Right renal cortex interstitium (tissue), 3 donors: ENCODE measurements at places on chromosomes 6 and 20. TPM values are rescaled to one million over a fixed set of nuclear protein-coding genes. Genes with fewer than 3 reads are reported as not detected.

Gene CST2
- polyA plus RNA-seq, result not detected

GRCh38 chr20:16966276-16966880, 218.2 kb downstream of the OTOR start:
- no peak for DNase-seq

Gene KCNK15
- polyA plus RNA-seq, result 0.06 TPM

DNA sequence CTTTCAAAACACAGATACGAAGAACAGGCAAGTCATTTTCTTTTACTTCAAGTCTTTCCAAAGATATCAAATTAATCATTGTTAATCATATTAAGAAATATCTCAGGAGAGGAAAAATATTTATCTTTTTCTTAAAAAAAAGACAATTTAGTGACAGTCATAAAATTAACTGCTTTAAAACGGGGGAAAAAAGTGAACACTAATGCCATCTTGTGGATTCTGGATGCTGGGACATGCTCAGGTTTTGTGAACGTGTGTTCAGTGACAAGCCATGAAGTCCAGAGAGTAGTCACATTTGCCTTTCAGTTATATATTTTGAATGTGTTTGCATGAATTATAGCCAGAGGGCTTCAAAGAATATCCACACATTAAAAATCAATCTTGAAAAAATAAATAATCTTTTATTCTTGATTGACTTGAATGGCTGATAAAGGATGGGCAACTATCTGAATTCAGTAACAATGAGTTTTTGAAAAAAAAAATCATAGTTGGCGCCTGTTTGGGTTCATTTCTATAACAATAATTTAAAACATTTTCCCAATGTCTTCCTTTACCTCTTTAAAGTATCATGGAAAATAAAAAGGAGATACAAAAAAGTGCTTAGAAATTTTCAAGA, 74.7 kb upstream of the NOX3 start:
- no peak for DNase-seq

GRCh38 chr6:47034926-47035325, 7.2 kb downstream of the ADGRF1 start:
- peak; percentile 76 for DNase-seq

GRCh38 chr20:19823971-19824370, 65.9 kb downstream of the RIN2 start:
- no peak for DNase-seq
